ENCODE measurements at places on chromosomes 5 and 9. TPM values are rescaled to one million over a fixed set of nuclear protein-coding genes. Genes with fewer than 3 reads are reported as not detected.
A peak's percentile ranks its signal among the peaks of the same experiment; 100 is the strongest.

DNA sequence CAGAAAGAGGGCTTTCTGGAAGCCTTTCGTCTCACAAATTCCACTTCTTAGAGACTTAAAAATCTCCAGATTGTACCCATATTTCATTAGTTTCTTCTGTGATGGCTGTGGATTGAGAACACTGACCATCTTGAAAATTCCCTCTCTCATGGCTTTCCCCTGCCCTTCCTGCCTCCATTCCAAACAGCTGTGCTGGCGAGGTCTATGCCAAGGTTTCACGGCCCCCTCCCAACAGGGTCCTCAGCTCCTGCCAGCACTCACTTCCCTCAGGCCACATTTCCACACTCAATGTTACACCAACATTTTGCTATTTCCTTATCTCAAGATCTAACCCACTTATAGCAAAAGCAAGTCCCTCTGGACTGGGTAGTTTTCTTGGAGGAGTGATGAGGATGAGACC is 40.3 kb upstream of the EQTN start:
- no peak overlapping the region for H3K4me3 ChIP-seq
- H3K27ac ChIP-seq, result no peak overlapping the region
- peaks cover 3% of the 10 kb centered on the region for H3K27me3 ChIP-seq
- DNase-seq, result no peak
- H3K4me1 ChIP-seq, result peaks cover 2% of the 10 kb centered on the region

- DNase-seq, result no peak
- no peaks in the 10 kb centered on the region for H3K36me3 ChIP-seq
- H3K4me1 ChIP-seq, result no peaks in the 10 kb centered on the region
- no peak overlapping the region for H3K4me3 ChIP-seq
These were observed 184.7 kb upstream of the TRPM3 start for GRCh38 chr9:71306134-71306533.

DNA sequence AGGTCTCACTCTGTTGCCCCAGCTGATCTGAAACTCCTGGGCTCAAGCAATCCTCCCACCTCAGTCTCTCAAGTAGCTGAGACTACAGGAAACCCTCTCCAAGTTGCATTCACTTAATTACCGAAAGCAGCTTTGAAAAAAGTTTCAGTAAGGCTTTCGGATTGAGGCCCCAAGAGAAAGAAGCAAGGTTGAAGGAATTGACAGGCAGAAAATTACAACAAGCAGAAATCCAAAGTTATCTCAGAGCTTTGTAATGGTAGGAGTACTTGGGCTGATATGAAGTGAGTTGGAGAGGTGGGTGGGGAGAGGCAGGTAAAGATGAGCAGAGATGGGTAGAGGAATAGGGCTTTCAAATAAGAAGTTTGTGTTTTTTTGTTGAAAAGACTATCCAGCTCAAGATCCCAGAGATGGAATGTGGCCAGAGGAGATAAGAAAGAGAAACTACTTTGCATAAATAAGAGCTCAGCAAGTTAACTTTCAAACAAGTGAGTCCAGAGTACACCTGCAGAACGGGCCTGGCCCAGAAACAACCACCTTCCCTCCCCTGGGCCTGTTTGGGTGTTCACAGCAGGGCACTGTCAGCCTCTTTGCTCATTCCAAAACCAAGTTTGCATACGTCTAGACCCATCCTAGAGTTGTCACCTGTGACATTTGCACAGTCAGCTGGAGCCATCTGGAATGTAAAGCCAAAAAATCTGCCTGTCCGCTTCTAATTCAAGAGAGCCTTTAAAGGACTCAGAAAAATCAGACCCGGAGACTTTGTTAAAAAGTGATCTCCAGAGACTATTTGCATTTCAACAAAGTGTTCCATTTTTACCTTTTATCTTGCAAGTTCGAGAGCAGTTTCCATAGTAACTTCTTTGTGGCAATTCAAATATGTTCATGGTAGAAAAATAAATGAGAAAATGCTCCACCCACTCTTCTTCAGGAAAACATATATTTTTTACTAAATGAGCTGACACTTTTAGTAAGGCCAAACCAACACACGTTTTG is 2.2 kb upstream of the CLINT1 start:
- DNase-seq, result no peak
- H3K27ac ChIP-seq, result peak overlapping the region; percentile 70
- peaks cover 55% of the 10 kb centered on the region for H3K4me1 ChIP-seq
- peaks cover 4% of the 10 kb centered on the region for H3K36me3 ChIP-seq
- no peaks in the 10 kb centered on the region for H3K27me3 ChIP-seq

The GRIN1 gene
- not detected for total RNA-seq

The PDE8B gene
- total RNA-seq, result not detected

The NR2F1-AS1 gene
- total RNA-seq, result not detected

The C9orf153 gene
- 0.12 TPM for total RNA-seq

DNA sequence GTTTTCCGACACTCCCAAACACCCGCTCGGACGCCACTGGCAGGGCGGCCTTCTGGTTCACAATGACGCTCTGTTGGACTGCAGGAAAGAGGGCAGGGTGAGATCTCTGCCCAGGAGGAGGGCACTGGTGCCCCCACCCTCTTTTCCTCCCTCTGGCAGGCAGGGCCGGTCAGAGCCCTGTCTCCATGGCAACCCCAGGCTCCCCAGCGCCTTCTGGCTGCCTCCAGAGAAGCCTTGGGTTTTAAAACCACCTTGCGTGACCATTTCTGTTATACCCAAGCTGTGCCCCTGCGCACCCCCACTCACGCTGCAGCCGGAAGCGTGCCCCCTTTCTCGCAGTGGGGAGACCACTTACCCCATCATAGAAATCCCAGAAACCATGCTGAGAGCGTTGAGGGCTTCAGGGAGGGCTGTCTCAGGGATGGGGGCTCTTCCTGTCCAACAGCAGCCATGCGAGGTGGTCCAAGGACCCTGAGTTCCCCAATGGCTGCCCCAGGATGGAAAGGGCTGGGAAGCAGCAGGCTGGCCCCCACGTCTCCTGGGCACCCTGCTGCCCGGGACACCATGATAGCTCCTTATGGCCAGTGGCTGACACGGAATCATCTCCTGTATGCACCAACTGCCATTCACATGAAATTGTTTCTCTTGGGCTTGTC is 7.3 kb downstream of the C9orf50 start:
- peaks cover 12% of the 10 kb centered on the region for H3K27me3 ChIP-seq
- no peak overlapping the region for H3K27ac ChIP-seq

DNA sequence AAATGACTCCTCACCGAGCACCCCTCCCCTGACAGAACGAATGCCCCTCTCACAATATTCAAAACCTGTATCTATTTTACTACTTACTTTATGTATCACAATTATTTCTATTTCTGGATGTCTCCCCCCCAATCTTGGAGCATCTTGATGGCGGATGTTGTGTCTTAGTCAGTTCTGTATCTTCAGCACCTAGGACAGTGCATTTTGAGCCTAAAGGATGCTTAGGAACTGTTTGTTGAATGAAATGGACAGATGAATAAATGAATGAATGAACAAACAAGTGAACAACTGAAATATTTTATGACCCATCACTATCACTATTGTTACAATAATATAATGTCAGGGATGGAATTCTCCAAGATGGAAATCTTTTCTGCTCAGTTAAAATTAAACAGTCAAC is 295.7 kb downstream of the DNAH5 start:
- H3K4me1 ChIP-seq, result no peaks in the 10 kb centered on the region
- no peaks in the 10 kb centered on the region for H3K36me3 ChIP-seq
- H3K27me3 ChIP-seq, result no peaks in the 10 kb centered on the region

The NMUR2 gene
- total RNA-seq, result not detected

Measured in activated CD4-positive, alpha-beta T cell treated with anti-CD3 and anti-CD28 coated beads, Interleukin-2, amount 10 ng/mL, durations not matched to agents 7 days and 5 days (primary cell).